ENCODE measurements at places on chromosomes 1 and 21.
A peak's percentile ranks its signal among the peaks of the same experiment; 100 is the strongest.

- no peak for DNase-seq
Measured at GRCh38 chr1:171716616-171717015, 25.2 kb downstream of the VAMP4 start.

DNA sequence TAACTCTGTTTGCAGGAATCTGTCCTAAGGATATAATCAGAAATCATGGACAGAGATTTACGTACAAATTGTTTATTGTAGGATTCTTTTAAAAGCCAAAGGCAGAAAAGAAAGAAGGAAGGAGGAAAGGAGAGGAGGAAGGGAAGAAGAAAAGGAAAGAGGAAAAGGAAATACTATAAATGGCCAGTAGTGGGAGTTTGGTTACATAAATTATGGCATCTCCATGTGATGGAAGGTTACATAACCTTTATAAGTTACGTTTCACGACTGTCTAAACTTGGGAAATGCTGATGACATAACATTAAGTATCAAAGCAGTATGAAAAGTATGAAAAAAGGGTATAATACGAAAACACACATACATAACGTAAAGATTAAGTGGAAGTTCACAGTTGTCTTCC, 39.0 kb downstream of the SMYD2 start:
- no peak for DNase-seq

GRCh38 chr1:236685917-236686814, at the start of gene ACTN2:
TSS of gene ACTN2 (plus strand) at chr1:236686499. CDS start at chr1:236686674, 175 bp downstream.
- DNase-seq: peak; percentile 40

GRCh38 chr1:91501523-91501851, 836 bp downstream of the CDC7 start:
- no peak for DNase-seq

DNA sequence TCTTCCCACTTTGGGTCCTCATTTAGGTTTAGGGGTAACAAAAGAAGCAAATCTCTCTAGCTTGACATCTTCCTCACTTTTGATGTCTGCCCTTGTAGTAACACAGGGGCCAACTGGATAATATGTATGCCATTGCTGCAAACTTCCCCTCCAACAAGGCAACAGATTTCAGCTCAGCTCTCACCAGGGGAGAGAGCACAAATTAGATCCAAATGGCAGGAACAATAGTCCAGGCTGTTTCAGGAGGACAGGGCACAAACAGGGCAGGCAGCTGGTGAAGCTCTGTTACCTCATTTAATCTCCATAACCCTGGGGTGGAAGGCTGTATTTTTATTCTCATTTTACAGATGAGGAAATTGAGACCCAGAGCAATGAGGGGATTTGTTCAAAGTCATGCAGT, 4.3 kb upstream of the PIK3R3 start:
- no peak for DNase-seq

DNA sequence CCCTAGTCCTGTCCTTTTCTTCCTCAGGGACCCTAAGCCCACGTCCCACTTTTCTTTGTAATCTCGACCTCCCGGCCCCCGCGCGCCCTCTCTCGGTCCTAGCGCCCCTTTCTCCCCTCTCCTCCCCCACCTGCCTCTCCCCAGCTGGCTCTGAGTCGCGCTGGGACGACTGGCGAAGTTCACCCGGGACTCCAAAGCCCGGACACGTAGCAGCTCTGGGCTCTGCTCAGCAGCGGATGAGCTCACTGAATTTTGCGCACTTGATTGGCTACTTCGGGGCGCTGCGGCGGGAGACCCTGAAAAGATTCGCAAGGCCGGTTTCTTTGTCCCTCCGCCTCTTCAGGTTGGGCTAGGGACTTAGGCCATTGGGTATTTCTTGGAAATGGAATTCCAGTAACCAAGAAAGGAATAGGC, 16.3 kb upstream of the ACKR1 start:
- DNase-seq: no peak

DNA sequence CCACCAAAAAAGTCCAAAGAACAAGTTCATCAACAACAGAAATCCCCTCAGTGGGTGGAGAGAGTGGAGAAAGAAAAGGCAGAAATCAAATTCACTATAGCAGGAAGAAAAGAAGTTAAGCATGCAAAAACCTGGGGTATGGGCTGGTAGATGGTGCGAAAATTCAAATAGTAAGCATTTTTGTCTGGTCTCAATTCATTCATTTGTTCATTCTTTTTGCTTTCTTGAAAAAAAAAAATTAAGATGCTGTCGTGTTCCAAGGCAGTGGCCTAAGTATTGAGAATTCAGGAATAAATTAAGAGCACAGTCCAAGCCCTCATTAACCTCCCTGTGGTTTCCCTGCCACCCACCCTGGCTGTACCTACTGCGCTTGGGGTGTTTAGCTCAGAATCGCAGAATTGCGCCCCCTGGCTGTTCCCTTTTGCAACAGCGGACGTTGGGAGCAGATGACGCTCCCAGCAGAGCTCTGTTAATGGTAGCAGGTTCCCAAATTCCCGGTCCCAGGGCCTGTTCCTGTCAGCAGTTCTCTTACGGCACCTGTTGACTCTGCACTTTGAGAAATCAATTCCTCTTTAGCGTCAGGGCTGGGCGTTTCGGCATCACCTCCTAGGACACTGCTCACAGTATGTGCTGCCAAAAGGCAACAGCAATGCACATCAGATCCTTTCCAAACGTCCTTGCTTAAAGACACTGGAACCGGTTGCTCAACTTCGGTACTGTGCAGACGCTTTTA, 34.0 kb upstream of the SSX2IP start:
- peak; percentile 27 for DNase-seq

- DNase-seq: no peak
Measured at GRCh38 chr1:199742547-199742946, 285.0 kb upstream of the NR5A2 start.
